ENCODE measurements at places on chromosomes 3 and 15. TPM values are rescaled to one million over a fixed set of nuclear protein-coding genes. Genes with fewer than 3 reads are reported as not detected.

The CCDC39 gene
- 0.60 TPM for total RNA-seq

The ANKRD34C gene
- total RNA-seq: not detected

GRCh38 chr3:3665546-3665945 is 133.7 kb upstream of the LRRN1 start:
- DNase-seq: no peak
- H3K4me3 ChIP-seq: no peak overlapping the region
- H3K27ac ChIP-seq: no peak overlapping the region
- no peaks in the 10 kb centered on the region for H3K36me3 ChIP-seq
- H3K4me1 ChIP-seq: no peaks in the 10 kb centered on the region

The CHSY1 gene
- total RNA-seq: 41.6 TPM

DNA sequence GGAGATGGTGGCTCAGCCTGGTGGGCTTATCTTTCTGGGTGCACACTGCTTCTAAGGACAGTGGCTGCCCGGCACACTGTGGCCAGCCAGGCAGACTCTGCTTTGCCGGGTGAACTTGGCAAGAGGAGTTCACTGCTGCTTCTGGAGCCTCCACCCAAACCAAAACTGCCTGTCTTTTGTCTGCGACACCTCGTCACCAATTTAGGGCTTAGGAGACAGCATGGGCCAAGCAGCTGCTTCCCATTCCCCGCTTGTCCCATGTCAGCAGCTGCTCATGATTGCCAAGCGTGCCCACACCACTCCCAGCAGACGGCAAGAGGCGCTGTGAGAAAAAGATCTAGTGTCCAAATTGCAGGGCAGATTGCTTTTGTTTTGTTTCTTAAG is 57.3 kb downstream of the LSM3 start:
- no peak overlapping the region for H3K27ac ChIP-seq
- H3K27me3 ChIP-seq: no peaks in the 10 kb centered on the region
- no peak for DNase-seq
- no peak overlapping the region for H3K4me3 ChIP-seq

DNA sequence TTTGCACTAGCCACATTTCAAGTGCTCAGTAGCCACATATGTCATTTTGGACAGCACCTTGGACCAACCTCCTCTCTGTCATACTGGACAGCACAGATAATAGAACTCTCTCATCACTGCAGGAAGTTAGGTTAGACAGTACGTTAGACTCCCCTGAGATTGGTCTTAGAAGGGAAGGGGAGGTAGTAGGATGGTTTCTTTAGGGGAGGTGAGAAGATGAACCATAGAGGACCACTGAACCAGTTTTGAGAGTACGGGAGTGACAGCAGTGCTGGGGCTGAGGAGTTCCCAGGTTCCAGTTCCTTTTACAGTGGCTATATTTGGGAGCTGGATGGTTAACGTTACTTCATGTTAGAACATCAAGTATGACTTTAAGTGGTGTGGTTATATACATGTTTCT is 7.8 kb downstream of the LRCH3 start:
- H3K27ac ChIP-seq: no peak overlapping the region
- H3K27me3 ChIP-seq: no peaks in the 10 kb centered on the region
- no peaks in the 10 kb centered on the region for H3K4me1 ChIP-seq
- H3K36me3 ChIP-seq: no peaks in the 10 kb centered on the region

DNA sequence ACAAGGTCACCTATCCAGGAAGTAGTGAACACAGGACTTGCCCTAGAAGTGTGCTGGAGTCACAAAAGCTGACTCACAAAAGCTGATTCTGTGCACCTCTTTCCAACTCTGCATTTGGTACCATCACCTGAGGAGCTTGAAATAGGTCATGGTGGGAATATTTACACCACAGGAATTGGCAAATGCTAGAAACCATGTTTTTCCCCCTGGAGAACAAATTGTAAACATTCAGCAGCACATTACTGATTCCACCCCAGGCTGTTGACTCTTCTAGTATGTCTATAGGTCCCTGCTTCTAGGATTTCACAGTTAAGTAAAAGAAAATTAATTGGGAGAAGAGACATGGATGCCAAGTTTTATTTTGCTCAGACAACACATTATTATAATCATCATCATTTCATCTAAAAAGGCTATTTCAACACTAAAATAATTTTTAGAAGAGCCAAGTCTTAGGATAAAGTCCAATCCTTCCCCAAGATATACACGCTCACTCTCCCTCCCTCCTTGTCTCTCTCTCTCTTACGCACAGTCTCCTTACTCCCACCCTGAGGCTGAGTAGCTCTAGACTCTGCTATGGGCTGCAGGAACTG is 24.7 kb downstream of the CACNA2D2 start:
- no peak for DNase-seq
- no peak overlapping the region for H3K27ac ChIP-seq
- H3K4me1 ChIP-seq: no peaks in the 10 kb centered on the region
- no peaks in the 10 kb centered on the region for H3K36me3 ChIP-seq
- no peak overlapping the region for H3K4me3 ChIP-seq
- H3K27me3 ChIP-seq: no peaks in the 10 kb centered on the region

The MAP1A gene
- total RNA-seq: 9.3 TPM

- DNase-seq: no peak
- H3K36me3 ChIP-seq: no peaks in the 10 kb centered on the region
- H3K4me1 ChIP-seq: no peaks in the 10 kb centered on the region
- H3K27me3 ChIP-seq: no peaks in the 10 kb centered on the region
- no peak overlapping the region for H3K27ac ChIP-seq
Measured at GRCh38 chr3:146177519-146177918, 16.5 kb upstream of the PLOD2 start.
